Myocyte (in vitro differentiated cells): ENCODE measurements at places on chromosomes 7 and 10. TPM values are rescaled to one million over a fixed set of nuclear protein-coding genes. Genes with fewer than 3 reads are reported as not detected.

- no peak for DNase-seq
These were observed 116.6 kb upstream of the CACUL1 start for GRCh38 chr10:118871244-118871865.

GRCh38 chr10:86500846-86501245, 20.7 kb downstream of the WAPL start:
- no peak for DNase-seq

GRCh38 chr7:101066141-101066832, 19.0 kb upstream of the TRIM56 start:
- peak; percentile 21 for DNase-seq

GRCh38 chr10:19788902-19789301, 27.3 kb upstream of the PLXDC2 start:
- no peak for DNase-seq

DNA sequence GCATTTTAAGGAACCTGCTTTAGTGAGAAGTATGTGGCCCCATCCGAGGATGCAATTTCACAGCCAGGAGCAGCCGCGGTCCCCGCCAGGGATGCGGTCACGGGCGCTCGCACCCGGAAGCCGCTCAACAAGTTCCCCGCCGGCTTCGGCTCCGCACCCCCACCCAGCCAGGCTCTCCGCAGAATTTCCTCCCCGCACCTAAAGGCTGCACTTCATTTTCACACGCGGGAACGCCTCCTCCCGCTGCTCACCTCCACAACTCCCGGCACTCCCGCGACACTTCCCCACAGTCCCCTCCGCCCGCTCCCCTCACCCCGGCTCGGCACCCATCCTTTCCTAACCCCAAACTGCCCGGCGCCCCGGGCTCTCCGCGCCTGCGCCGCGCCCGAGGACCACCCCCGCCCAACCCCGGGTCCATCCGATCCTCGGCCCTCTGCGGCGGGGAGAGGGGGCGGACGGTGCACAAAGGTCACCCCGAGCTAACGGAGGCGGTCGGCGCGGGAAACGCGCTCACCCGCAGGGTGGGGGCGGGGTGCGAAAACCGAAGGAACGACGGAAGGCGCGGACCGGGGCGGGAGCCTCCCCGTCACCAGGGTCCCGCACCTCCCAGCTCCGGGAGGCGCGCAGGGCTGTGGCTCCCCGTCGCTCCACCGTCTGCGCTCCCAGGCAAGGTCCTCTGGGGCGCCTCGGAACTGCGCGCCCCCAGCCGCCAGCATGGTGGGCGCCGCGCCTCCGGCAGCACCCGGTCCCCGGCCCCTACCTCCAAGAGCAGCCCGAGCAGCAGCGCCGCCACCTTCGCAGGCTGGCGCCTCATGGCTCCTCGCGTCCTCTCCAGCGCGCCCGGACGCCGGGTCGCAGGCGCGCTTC, 558 bp downstream of the VOPP1 start:
- DNase-seq: peak; percentile 71

- DNase-seq: no peak
These were observed 301.4 kb downstream of the ABCA13 start for GRCh38 chr7:48472640-48473039.

DNA sequence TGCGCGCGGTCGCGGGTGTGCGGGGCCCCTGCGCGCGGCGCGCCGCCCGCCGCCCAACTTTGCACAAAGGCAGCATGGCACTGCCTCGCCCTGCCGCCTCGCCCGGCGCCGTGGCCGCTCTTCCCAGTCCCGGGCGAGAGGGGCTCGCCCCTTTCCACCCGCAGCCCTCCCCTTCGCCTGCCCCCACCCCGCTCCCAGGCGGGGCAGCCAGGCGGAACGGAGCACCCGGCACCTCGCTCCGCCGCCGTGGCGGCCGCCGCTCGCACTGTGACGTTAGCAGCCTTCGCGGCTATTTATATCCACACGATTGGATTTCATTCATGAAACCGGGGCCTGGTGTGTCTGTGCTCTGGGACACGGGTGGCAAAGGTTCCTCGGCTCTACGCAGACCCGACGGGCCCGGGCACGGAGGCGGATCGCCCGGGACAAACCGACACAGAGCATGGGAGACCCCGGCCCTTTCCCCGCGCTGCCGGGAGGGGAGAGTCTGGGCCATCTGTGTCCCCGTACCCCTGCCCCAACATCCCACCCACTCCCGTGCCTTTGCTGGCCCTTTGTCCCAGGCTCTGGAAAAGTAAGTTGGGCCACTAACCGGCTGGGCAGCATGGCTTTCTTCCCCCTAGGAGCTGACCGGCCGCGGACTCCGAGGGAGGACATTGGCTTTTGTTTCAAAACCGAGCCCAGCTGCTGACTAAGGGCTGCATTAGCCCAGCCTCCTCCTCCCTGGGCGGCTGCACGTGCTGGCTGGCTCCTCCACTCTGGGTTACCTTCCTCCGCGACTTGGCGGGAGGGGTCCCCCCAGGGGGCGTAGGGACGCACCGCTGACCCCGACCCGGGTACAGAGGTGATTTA, at the start of gene RHOBTB1:
TSS of gene RHOBTB1 (minus strand) at position 128 of the 852 bp plus-strand sequence. CDS start 32,643 bp downstream, outside the sequence.
- DNase-seq: peak; percentile 93

- DNase-seq: peak; percentile 81
These were observed 97.1 kb downstream of the CREB5 start for GRCh38 chr7:28509251-28510025.

DNA sequence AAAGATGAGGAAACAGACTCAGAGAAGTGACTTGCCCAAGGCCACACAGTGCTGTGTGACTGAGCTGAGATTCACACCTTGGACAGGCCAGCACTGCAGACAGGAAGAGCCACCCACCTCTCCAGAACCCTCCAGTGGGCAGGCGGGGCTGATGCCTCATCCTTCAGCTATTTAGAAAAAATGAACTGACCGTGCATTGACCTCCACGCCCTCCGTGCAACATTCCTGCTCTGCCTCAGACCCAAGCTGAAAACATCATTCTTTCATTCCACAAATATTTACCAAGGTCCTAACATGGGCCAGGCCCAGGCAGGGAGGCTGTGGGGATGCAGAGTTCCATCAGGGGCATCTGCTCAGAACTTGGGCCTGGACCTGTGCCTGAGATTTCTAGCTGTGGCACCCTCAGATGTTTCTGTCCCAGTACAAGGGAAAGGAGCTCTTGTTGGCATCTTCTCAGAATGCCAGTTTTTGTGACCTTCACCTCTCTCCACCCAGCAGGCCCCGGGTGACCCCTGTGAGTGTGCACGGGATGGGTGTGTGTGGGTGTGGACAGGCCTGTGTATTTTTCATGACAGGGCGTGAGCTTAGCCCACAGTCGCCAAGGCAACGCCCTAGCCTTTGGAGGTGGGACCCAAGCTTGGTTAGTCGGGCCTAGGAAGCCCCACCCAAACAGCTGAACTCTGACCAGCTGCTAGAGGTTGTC, 6.5 kb downstream of the VSIR start:
- DNase-seq: peak; percentile 99

GRCh38 chr7:4434306-4434705, 247.8 kb upstream of the FOXK1 start:
- no peak for DNase-seq

The ST7 gene
- 17.4 and 26.2 TPM in 2 replicates for total RNA-seq

The CTBP2 gene
- total RNA-seq: 27.1 and 27.7 TPM in 2 replicates

The HDAC9 gene
- total RNA-seq: 21.0 and 136 TPM in 2 replicates

The NACAD gene
- total RNA-seq: 1.2 and 1.6 TPM in 2 replicates
